CD4-positive, alpha-beta T cell treated with Interleukin-17A for 4 hours (primary cell): ENCODE measurements at places on chromosomes 3 and 15.
A peak's percentile ranks its signal among the peaks of the same experiment; 100 is the strongest.

DNA sequence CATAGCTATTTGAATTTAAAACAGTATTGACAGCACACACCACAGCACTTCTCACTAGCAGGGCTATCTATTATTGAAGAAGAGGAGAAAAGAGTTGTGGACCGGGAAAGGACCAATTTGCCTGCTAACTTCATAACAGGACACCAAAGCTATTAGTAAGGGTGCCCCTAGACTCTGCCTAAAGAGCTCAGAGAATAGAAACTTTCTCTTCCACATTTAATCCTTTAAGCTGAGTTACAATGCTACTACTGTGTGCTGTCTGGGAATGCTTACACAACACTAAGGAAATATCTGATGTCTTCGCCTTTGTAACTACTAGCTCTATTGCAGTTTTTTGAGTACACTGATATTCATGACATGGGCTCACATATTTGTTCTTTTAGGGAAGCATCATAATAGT is 13.5 kb upstream of the AADAC start:
- no peak for DNase-seq

GRCh38 chr3:122058294-122058693 is 3.1 kb downstream of the CD86 start:
- no peak for DNase-seq

GRCh38 chr15:59818336-59818735 is 129.2 kb upstream of the BNIP2 start:
- DNase-seq, result no peak

DNA sequence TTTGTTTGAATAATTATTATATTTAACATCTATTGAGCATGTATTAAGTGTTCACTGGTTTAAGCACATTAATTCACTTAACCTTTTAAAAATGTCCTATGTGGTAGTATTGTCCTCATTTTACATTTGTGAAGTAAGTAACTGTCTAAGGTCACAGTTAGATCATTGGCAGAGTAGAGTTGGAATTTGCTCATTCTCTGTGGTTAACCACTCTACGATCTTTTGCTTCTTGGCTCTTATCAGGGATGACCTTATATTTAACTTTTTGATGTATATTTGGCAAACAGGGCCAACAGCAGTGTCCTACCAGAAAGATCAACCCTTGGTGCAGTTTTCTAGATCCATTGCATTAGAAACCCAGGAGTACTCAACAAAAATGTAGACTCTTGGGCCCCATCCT is 34.0 kb downstream of the PXK start:
- no peak for DNase-seq

- DNase-seq, result no peak
Measured at GRCh38 chr3:155972885-155973584, 102.6 kb downstream of the GMPS start.

GRCh38 chr3:31193429-31193828 is 299.0 kb upstream of the GADL1 start:
- no peak for DNase-seq

- no peak for DNase-seq
Measured at GRCh38 chr15:78660584-78660983, 19.6 kb upstream of the CHRNB4 start.

DNA sequence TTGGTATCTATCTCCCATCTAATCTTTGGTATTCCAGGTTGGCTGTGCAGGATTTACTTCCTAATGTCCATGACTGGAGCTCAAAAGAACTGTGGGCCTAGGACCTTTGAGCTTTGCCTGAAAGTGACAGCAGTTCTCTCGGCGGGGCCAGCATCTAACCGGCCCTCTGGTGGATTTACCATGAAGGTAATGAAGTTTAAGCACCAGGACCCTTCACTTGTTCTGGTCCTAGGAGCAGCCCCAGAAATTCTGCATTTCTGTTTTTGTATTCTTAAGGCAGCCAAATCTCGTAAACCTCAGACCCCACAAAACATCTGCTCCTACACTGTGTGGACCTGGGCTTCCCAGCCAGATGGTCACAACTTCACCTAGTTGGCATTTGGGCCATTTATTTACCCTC is 13.0 kb downstream of the CALML4 start:
- no peak for DNase-seq

- DNase-seq, result no peak
Measured at GRCh38 chr15:43531018-43531670, 13.7 kb downstream of the MAP1A start.

GRCh38 chr3:172074032-172074431 is 34.7 kb downstream of the FNDC3B start:
- DNase-seq, result no peak

DNA sequence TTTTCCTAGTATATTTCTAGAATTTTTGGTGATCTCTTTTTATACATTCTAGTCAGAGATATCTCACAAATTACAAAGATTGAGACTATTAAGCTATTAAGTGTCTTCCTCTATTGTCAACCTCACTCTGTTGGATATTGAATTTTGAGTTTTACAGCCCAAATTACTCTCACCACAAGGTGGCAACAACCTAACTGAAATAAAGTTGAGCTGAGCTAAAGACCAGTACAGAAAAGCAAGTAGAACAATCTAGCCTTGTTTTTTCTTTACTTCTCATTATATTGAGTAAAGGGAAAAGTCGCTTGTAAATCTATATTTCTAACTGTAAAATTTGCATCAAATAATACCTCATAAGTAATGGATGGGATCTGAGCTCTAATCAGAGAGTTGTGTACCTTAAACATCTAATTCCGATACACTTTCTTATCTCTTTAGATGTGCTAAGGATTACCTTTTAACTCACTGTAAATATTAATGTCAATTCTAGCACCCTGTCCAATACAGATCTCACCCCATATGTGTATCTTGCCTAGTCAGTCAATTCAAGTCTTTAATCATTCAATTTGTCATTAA is 13.6 kb upstream of the COMMD2 start:
- DNase-seq, result no peak

DNA sequence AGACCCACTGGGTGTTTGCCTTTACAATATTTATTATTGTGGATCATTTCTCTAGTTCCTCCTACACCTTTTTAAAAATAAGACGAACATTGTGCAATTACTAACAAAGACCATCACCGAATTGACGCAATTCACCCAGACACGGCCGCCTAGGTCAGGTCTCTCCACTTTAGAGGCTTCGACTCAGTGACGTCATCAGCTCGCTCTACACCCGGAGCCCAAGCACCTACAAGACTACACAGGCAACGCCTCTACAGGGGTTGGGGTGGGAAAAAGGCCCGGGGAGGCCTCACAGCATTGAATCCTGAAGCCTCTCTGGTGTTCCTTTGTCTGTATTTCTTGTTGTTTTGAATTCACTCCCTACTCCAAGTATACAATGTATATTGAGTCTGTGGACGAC is 16.6 kb downstream of the ZIC4 start:
- DNase-seq, result no peak

- no peak for DNase-seq
Measured at GRCh38 chr15:89075846-89076245, 12.4 kb upstream of the ABHD2 start.

DNA sequence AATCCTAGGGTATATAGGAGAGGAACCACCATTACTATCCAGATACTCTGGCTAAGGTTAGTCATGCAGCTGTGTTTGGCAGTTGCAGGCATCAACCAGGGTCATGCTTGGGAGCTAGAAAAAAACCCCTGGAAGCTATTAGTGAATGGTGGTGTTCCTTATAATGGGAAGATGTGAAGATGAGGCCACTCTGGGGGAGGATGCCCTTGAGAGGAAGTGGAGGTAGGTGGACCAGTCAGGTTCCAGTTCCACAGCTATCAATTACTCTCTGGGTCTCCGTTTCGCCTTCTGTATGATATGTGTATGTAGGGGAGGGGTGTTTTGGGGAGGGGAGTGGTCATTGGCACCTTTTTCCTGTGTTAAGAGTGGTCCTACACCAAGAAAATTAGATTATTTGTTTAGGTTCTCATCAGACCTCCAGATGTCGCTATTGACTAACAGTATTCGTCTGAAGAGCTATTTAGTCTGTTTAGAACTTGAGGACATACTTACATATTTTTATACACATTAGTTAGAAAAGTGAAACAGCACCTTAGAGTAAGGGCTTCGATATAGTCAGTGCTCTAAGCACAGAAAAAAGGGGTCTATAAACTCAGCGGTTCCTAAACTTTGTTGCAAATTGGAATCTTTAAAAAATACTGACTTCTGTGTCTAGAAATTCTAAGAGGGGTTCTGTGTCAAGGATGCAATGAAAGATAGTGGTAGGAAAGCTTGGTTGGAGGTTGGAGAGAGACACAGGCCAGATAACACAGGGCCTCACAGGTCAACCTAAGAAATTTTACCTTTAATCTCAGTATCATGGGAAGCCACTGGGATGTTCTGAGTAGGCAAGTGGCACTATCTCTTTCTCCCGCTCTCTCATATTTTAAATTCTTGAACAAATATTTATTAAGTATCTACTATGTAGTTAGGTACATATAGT is 9.1 kb upstream of the HPS3 start:
- DNase-seq, result no peak

GRCh38 chr3:128475355-128475754 is 8.7 kb upstream of the DNAJB8 start:
- no peak for DNase-seq

- DNase-seq, result no peak
Measured at GRCh38 chr3:147420353-147421183, 11.4 kb downstream of the ZIC1 start.

DNA sequence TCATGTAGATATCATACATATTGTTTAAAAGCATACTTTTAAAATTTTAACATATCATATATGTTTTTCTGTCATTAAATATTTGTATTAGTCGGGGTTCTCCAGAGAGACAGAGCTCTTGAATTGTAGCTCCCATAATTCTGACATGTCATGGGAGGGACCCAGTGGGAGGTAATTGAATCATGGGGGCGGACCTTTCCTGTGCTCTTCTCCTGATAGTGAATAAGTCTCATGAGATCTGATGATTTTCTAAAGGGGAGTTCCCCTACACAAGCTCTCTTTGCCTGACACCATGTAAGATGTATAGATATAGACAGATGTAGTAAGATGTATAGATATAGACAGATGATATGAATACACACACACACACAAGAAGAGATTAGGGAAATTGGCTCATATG is 161.2 kb upstream of the ABI3BP start:
- no peak for DNase-seq

DNA sequence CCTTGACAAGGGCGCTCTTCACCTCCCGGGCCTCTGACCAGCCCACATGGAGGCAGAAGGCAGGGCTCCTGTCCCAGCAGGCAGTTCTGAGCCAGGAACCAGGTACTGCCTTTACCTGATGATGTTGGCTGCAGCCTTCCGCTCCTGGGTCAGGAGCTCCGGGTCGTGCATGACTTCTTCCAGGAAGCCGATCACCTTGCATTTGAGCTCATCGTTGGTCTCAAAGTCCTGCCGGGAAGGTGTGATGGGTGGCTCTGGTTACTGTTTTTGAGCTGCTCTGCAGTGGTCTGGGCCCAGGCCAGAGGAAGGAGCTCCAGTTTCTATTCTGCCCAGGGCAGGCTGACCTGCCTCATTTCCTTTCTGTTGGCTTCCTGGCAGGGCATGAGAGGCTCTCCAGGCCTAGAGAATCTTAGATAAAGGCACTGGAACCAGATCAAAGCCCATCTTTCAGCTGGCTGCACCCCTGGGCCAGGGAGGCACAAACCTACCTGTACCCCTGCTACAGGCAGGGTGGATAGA is 53.2 kb upstream of the CTSH start:
- DNase-seq, result no peak

DNA sequence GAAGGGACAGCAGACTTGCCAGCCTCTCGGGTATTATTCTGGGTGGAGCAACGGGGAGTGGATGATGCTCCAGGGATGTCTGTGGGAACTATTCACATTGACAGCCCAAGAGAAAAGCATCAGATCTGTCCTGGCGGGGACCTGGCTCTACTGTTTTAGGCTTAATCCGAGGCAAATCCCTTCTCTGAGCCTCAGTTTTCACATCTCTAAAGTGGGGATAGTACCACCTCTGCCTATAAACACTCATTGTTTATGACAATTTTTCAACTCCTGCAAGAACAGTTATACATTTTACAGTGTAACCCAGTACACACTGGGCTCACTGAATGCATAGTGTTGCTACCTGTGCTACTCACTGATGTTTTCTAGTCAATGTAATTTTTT is 9.3 kb downstream of the PDIA5 start:
- no peak for DNase-seq

DNA sequence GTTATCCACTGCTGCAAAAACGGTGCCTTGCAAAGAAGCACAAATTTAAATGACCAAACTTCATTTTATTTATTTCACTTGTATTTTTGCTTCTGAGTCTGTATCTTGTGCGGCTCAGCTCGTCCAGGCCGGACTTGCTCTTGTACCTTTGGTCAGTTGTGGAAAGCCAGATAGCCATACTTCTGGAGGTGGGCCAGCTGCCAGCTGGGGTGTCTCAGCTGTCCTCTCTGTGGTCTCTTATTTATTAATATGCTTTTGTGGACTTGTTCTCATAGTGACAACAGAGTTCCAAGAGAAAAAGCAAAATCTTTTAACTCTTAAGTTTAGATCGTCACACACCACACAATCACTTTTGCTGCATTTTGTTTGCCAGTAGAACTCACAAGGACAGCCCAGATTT is 87.7 kb downstream of the IL1RAP start:
- no peak for DNase-seq

GRCh38 chr15:59997070-59997701 is 6.9 kb upstream of the FOXB1 start:
- DNase-seq, result peak; percentile 72

GRCh38 chr3:152176241-152176640 is 92.5 kb upstream of the MBNL1 start:
- DNase-seq, result no peak

- DNase-seq, result no peak
Measured at GRCh38 chr3:82561784-82562183, 800.3 kb upstream of the GBE1 start.

DNA sequence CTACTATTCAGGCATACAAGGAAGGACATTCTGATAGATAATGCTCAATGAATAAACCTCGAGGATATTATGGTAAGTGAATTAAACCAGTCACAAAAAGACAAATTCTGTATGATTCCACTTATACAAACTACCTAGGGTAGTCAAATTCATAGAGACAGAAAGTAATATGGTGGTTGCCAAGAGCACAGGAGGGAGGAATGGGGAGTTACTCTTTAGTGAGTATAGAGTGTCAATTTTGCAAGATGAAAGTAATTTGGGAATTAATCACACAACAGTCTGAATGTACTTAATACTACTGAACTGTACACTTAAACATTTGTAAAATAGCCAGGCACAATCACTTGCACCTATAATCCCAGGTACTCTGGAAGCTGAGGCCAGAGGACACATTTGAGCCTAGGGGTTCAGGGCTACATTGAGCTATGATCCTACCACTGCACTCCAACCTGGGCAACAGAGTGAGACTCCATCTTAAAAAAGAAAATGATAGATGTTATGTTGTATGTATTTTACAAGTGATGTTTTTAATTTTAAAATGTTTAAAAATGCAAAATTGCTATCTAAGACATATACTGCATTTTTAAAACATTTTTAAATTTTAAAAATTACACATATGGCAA is 91.0 kb downstream of the NPAP1 start:
- no peak for DNase-seq
